ENCODE measurements at places on chromosomes 2 and 18.

DNA sequence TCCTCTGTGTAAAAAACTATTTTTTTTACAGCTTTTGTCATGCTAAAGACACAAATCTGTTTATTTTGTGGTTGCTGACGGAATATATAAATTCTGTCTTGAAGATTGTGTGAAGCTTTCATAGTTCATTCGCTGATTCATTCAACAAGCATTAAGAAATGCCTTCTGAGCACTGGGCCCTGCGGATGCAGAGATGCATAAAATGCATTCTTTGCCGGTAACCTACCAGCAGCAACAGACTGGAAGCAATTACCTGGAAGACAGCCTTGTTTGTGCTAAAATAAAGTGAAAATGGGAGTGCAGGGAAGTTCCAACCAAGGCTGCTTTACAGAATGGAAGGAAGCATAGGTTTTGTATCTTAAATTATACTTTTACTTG is 119.7 kb downstream of the PMAIP1 start:
- DNase-seq = no peak

GRCh38 chr2:163729636-163730273 is 6.1 kb downstream of the FIGN start:
- no peak for DNase-seq

DNA sequence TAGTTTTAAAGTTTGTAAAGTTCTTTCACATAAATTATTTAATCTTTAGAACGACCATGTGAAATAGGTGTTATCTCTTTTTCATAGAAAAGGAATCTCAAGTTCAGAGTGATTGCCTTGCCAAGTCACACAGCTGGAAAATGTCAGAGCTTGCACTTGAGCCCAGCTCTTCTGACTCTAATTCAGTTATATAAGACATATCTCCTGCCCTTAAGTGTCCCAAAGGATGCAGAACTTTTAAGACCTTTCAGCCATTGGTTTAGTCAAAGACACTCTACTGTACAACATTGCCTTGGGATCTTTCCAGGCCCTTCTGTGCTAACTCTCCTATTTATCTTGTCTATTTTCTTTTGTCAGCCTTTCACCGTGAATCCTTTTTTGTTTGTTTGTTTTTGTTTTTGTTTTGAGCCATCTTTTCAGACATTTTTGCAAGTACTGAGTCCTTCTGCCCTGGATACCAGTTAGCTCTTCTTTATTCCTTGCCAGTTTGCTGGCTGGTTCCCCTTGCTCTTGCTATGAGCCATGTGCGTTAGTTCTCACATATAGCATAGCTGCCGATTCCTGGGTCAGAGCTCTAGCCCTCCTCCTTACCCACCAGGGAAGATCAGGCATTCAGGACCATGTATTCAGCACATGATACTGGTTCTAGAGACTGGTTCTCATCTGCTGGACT is 160.0 kb upstream of the MYO3B start:
- DNase-seq = no peak

DNA sequence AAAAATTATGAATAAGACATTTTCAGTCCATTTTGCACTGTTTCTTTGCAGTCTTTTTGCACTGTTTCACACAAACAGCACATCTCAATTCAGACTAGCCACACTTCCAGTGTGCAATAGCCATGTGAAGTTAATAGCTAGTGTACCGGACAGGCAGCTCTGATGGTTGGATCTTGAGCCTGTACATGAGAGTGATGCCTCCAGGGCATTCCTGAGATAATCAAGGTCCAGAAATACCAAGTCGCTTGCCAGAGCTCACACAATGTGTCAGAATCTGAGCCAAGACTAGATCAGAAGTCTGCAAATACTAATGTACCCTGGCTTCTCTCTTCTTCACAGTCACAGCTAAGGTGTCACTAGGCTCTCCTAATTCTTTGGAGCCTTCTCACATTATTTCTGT is 180.2 kb downstream of the OSR1 start:
- no peak for DNase-seq

- DNase-seq = peak; percentile 74
Observed at GRCh38 chr2:47373747-47374146, 29.2 kb upstream of the MSH2 start.

DNA sequence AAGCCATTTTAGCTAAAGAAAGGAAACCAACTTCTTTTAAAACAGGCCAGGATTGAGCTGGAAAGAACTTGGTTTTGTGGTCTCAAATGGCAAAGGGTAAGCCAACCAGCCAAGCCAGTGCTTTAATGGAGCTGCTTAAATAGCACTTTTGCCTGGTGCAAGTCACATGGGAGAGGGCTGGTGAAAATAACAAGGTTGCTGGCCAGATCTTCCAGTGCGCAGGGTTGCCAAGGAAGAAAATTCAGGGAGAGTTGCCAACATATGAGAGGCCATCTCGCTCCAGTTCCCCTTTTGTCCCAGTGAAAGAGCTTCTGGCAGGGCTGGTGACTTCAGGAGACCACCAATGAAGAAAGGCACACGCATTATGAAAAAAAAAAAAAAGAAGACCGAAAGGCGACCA is 57.3 kb downstream of the IRS1 start:
- no peak for DNase-seq

DNA sequence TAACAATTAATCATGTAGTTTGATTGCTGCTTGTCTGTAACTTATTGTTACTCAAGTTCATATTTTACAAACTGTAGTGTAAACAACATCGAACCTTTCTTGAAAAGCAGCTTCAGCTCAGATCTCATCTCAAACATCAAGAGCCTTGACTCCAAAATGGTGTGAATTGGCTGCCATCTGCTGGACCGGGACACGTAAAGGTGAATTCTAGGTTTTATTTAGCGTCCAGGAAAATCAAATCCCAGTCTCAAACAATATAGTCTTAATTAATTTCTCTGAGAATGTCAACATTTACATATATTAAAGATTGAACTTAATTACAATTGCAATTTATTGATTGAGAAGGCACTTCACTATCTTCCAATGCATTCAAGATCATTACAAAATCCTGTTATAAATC is 453.0 kb downstream of the GALR1 start:
- peak; percentile 23 for DNase-seq

GRCh38 chr2:141728886-141729285 is 401.9 kb downstream of the LRP1B start:
- no peak for DNase-seq

DNA sequence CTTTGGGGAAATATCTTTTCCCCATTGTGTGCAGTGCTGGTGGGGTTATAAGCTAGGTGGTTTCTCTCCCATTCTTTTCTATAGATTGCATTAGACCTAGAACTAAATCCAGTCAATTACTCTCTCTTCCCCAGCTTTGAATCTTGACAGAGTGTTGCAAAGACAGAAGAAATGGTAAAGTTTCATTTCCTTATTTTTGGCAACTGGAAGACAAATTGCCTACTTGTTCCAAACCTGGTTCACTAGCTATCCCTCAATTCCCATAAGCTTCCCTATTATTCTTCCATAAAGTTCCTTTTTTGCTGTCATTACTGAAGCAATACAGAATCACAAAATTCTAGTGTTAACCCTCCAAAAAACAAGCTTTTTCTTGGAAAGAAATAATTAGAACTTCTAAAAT is 94.0 kb upstream of the ITGA4 start:
- DNase-seq = no peak

- DNase-seq = no peak
Observed at GRCh38 chr2:134515137-134515536, 203.7 kb downstream of the TMEM163 start.

GRCh38 chr18:75875559-75875958 is 448.1 kb upstream of the SMIM21 start:
- no peak for DNase-seq

GRCh38 chr2:128444121-128444771 is 125.6 kb upstream of the HS6ST1 start:
- no peak for DNase-seq

- DNase-seq = no peak
Observed at GRCh38 chr2:102703305-102703704, 58.5 kb upstream of the TMEM182 start.

- no peak for DNase-seq
Observed at GRCh38 chr18:70645971-70646370, 357.1 kb downstream of the SOCS6 start.

GRCh38 chr2:29223851-29224692 is 108.9 kb downstream of the CLIP4 start:
- DNase-seq = peak; percentile 95

- DNase-seq = no peak
Observed at GRCh38 chr18:14940735-14941134, 192.8 kb downstream of the ANKRD30B start.

GRCh38 chr2:26704441-26704977 is 12.0 kb downstream of the KCNK3 start:
- DNase-seq = no peak

DNA sequence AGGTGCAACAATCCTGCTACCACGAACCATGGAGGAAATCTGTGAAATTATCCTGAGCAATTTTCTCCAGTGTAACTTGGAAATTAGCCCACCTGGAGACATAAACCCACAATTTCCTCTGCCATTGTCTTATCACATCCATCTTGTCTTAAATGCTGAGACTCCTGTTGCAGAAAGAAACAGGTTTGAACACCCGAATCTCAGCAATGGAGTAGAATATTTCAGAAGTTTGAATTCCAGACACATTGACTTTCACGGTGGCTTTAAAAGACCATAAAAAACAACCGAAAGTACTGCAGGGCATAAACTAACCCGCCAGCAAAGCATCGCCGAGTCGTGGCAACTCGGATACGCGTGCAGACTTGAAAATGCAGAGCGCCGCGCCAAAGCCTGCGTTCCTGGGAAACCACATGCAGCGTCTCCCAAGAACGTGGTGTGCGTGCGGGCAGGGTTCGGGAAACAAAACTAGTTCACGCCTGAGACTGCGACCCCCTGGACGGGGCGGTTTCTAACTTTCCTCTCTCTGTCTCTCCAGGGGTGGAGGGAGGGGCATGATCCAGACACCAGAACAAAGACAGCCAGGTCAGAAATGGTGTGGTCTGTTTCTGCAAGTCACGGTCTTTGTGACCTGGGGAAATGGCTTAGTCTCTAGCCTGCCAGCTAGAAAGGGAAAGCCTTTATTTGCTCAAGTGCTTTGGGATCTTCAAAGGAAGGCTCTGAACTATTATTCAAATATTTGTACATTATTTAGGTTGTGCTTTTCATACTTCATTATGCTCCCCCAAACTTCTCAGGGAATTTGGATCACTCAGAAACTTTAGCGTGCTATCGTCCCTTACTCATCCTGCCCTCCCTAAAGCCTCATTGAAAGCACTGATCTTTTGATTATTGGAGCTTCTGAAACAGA is 26.9 kb upstream of the KCTD1 start:
- DNase-seq = peak; percentile 39

- no peak for DNase-seq
Observed at GRCh38 chr2:32963941-32964340, 17.2 kb downstream of the LTBP1 start.

DNA sequence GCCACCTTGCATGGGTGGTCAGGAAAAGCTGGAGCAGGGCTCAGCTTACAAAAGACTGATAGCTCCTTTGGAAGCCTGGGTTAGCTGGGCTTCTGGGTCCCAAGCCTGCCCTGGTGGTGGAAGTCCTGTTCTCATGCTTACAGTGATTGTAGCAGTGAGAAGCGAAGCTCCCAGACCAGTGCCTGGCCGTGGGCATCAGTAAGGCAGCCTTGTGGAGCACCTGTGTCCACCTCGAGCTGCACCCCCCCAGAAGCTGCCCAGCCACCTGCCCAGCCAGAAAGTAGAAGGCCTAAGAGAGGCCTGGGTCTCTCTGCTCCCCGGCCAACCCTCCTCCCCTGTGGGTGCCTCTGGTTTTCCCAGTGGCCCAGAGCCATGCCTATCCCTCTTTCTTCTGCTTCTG is 10.5 kb downstream of the GLI2 start:
- no peak for DNase-seq

DNA sequence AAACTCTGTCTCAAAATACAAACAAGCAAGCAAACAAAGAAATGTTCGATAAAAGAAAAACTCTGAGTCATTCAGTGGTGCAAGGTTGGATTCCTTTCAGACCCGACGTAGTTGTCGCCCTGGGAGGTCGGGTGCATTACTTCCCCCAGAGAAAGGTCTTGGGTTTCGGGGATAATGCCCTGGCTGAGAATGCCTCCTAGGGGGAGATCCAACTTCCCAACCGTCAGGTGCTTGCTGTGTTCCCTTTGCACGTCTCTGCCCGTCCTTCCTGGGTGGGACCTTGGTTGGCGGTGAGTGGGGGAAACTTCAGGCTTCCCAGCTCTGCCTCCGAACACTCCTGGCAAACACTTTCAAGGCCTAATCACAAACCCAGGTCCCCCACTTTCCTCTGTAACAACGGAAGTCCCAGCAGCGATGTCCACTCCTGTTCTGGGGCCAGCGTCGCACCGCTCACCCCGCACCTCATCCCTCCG is 609 bp downstream of the TPGS2 start:
- DNase-seq = peak; percentile 39

Measured in DMS79 treated with DMSO at 0.1 percent for 48 hours (cell line).